CD4-positive, alpha-beta T cell treated with Interleukin-1 beta for 1 hour (primary cell): ENCODE measurements at places on chromosomes 6 and 20.
A peak's percentile ranks its signal among the peaks of the same experiment; 100 is the strongest.

- DNase-seq, result no peak
Measured at GRCh38 chr6:64301307-64302236, 666.0 kb downstream of the PHF3 start.

DNA sequence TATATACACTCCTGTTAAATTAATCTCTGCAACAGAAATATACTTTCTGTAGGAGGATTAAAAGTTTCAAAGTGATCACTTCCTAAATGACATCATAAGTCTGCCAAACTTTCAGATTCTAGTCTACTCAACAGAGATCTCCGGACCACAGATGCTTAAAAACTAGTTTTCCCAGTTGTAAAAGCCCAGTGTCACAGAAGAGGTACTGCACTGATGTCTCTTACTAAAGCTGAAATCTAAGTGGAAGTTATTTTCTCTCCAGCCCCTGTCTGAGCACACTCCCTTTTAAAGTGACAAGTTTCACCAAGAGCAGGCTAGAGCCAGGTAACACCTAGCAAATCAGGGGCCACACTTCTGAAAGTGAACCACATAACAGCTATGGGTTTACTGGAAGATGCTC lies 71.6 kb upstream of the DST start:
- no peak for DNase-seq

DNA sequence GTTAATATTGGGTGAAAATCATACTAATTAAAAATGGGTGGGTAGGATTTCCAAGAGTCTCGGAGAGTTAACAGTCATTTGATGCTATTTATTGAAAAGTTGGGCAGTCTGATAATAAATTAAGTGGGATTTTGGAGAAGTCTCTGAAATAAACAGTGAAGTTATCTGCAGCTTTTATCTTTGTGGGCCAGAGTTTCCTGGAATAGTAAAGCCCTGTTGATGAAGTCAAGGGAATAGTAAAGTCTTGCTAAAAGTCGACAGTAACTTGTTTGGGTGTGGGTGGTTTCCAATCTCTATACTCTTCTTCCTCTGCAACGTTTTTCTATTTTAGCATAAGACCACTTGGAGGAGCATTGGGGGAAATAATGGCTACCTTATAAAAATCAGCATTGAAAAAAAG lies 493.6 kb downstream of the EPM2A start:
- DNase-seq, result no peak

DNA sequence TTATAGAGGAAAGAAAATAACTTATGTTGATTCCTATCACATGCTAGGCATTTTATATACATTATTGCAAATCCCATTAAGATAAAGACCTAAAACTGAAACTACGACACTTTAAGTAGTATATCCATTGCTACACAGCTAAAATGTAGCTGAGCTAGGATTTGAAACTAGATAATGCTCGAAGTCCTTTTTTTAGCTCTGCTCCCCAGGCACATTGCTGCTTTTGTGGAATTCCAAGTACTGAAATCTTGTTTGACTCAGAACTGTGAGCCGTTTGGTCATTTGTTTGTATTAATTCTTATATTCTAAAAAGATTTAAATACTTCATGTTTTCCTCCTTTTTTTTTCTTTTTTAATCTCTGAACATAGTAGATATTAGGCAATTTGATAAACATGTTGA lies 644.8 kb downstream of the HACE1 start:
- DNase-seq, result no peak

DNA sequence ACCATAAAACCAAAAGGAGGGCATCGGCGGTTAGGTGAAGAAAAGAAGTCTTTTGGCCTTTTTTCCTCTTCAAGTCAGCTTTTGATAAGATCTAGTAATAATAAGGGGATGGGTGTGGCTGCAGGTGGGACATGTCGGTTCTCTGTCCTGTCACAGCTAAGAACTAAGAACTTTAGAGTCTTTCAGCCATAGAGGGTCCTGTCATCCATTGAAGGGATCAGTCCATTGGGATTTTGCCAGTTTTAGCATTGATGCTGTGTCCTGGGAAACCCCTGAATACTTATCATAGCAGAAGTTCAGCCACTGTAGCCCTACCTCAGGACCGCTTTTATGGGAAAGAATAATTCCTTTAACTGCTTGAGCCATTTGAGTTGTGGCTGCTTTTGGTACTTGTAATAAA lies 18.2 kb upstream of the SCP2D1 start:
- no peak for DNase-seq

DNA sequence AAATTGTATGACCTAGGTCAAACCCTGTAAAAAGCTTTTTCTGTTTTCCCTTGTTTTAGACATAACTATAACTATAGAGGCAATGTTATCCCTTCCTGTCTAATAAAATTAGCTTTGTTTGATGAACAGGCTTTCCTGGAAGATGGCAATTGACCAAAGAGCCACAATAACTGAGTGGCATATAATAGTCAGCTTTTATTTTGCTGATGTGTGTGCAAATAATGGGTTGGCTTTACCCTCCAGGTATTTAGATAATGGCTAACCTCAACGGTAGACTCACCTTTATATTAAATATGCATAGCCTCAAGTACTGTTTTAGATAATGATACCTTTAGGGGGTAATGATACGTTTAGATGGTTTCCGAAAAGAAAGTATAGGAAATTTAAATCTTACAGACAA lies 15.0 kb downstream of the TBXT start:
- no peak for DNase-seq

GRCh38 chr6:107699254-107699653 lies 124.9 kb downstream of the SCML4 start:
- DNase-seq, result no peak

- DNase-seq, result peak; percentile 13
Measured at GRCh38 chr20:17431621-17432364, 99.4 kb downstream of the BFSP1 start.

DNA sequence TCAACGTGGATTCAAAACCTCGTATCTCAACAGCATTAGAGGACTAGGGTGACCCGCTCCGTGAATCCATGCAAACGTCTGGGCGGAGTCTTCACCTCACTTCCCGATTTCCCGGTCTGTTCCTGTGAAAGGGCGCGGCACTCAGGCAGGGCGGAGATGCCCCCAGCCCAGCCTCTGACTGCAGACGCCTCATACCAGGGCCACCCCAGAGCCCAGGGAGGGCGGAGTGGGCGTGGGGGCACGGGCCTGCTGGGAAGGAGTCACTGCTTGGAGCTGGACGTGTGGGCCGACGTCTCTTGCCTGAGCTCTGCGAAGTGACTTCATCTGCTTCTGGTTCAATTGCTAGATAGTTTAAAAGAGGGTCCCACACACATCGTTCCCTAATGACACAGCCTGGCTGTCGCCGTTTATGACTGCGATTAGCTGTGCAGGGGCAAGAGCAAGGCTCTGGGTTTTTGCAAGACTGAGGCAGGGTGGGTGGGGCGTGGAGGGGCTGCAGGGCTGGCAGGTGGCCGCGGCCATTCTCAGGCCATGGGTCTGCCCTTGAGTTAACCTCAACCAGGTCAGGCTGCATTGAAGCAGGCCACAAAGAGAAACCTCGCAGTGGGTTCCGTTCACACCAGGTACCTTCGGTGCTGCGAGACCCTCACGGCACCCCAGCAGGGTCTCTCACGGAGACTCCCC lies 15.0 kb downstream of the SMOC2 start:
- DNase-seq, result no peak

DNA sequence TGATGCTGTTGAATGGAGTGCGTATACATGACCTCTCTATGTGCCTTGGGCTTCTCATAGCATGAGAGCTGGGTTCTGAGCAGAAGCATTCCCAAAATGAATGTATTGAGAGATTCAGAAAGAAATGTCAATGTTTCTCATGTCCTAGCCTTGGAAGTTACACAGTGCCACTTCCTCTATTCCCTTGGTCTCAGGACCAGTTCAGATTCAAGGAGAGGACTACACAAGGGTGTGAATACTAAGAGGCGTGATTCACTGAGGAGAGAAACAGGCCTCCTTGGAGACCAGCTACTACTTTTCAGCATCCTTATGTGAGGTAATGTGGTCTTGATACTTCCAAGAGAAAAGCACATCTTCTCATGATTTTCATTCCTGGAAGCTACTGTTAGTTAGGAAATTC lies 10.4 kb downstream of the PPARD start:
- DNase-seq, result no peak

GRCh38 chr6:40500227-40500626 lies 86.9 kb downstream of the LRFN2 start:
- DNase-seq, result no peak

GRCh38 chr6:10071631-10072220 lies 343.1 kb downstream of the TFAP2A start:
- no peak for DNase-seq

DNA sequence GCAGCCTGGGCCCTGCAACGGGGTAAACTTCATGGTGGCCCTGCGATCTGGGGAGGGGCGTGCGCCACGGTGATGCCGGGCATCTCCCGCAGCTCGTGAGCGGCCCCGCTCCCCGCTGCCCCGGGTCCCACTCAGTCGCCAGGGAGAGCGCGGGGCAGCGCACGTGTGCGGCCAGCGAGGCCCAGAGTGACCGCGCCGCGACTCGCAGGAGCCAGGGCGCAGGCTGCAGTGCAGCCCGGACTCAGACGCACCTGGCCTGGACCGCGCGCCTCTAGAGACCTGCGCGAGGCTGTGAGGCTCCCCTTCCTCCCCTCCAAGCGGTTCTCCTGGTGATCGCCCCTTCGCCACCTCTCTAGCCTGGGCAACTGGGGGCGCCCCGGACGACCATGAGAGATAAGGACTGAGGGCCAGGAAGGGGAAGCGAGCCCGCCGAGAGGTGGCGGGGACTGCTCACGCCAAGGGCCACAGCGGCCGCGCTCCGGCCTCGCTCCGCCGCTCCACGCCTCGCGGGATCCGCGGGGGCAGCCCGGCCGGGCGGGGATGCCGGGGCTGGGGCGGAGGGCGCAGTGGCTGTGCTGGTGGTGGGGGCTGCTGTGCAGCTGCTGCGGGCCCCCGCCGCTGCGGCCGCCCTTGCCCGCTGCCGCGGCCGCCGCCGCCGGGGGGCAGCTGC lies 652 bp downstream of the BMP6 start:
- no peak for DNase-seq

DNA sequence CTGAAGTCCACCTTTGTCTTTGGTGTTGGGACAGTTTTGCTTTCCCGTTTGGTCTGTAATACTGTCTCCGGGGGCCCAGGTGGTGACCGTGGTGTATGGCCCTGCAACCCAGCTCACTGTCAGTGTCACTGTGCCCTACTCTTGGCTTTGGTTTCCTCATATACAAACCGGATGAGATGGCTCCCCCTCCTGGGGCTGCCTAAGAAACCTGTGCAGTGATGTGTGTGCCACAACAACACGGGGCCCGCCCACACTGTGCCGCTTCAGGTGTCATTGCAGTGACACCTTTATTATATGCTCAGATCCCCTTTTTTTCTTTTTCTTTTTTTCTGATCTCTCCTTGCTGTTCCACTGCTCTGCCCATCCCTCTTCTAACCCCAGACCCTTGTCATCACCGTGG lies 73.9 kb downstream of the RAMACL start:
- DNase-seq, result peak; percentile 49

GRCh38 chr6:148221196-148221979 lies 121.2 kb upstream of the SASH1 start:
- no peak for DNase-seq

- DNase-seq, result peak; percentile 35
Measured at GRCh38 chr20:20215976-20216727, 151.8 kb upstream of the INSM1 start.

- DNase-seq, result no peak
Measured at GRCh38 chr20:32681175-32682084, 7.7 kb upstream of the C20orf203 start.

DNA sequence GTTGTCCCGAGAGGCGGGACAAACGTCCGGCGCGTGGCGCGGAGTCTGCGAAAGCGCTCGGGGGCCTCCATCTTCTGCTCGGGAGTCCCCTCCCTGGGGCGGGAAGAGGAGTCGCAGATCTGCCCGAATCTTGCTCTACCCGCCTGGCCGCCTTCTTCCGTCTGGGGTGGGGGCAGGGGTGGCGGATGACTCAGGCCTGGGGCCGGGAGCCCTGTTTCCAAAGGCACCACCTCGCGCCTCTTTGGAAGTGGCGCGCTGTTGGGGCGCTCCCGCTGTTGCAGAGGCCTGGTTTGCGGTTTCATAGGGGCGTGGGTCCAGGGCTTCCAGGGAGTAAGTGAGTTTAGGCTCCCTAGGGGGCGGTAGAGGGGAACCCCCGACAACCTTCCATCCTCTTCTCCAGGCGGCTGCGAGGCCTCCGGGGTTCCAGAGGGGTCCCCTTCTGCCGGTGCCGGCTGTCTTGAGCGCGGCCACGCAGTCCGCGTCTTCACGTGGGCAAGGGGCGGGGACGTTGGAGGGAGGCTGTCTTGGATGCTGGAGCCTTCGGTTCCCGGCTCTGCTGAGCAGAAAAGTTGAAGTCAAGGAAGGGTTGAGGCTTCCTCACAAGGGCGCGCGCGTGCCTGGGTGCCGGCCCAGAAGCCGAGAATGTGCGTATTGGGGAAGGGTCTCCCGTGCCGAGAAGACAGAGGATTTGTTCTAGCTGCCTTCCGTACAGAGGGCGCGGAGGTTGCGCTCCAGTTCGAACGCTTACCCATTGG lies 2.6 kb upstream of the TFAP2C start:
- DNase-seq, result no peak

- DNase-seq, result peak; percentile 79
Measured at GRCh38 chr20:64038565-64039292, 2.7 kb downstream of the C20orf204 start.

DNA sequence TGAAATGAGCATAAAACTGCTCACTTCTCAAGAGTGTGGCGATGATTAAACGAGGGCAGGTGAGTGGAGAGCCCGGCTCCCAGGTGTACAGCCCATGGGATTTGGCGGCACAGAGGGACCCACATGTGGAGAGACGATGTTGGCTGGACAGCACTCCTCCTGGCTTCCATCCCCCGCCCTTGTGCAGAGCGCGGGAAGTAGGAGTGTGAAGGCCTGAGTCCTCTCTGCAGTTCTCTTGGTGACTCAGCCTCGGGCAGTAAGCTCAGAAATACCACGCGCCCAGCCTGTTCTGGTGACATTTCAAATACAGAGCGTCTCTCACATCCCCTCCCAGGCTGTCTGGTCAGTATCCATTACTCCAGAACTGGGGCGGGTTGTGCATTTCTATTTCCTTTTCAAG lies 94.2 kb upstream of the SRSF6 start:
- no peak for DNase-seq

GRCh38 chr6:89433252-89434149 lies 549 bp downstream of the ANKRD6 start:
- peak; percentile 32 for DNase-seq

GRCh38 chr6:41791984-41792383 lies 4.5 kb downstream of the TOMM6 start:
- DNase-seq, result no peak

DNA sequence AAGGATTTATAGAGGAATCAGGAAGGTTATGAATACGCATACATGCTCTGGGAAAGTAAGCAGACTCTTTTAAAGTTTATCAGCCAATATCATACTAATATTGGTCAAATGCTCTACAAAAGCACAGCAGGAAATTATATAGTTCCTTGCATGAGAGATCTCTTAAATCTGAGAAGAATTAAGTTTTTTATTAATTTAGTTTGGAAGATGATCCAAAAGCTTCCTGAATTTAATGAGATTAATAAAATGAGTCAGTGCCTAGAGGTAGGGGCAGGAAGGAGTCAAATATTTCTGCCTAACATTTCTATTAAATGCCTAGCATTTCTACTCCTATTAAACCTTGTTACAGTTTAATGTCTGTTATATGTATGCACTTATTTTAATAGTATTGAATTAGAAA lies 1608.2 kb downstream of the GRIK2 start:
- no peak for DNase-seq

- no peak for DNase-seq
Measured at GRCh38 chr20:10925767-10926166, 252.0 kb upstream of the JAG1 start.

- no peak for DNase-seq
Measured at GRCh38 chr6:40733290-40733689, 146.1 kb upstream of the LRFN2 start.

- DNase-seq, result no peak
Measured at GRCh38 chr6:45933855-45934254, 81.8 kb downstream of the CLIC5 start.

GRCh38 chr6:161198176-161198575 lies 75.7 kb downstream of the AGPAT4 start:
- no peak for DNase-seq
